Activated T-cell treated with anti-CD3 and anti-CD28 coated beads, Interleukin-2, amount 50 U/mL, for 4 hours (primary cell): ENCODE measurements at places on chromosomes 16 and 17. TPM values are rescaled to one million over a fixed set of nuclear protein-coding genes. Genes with fewer than 3 reads are reported as not detected.

The PRAC2 gene
- not detected for total RNA-seq

The PRR15L gene
- 0.29 TPM for total RNA-seq

The LGALS3BP gene
- total RNA-seq = 32.1 TPM

The CNGB1 gene
- total RNA-seq = not detected

The CHST6 gene
- total RNA-seq = not detected

The HBA2 gene
- not detected for total RNA-seq
